NCI-H187 (cell line): ENCODE measurements at places on chromosomes 4 and X.

DNA sequence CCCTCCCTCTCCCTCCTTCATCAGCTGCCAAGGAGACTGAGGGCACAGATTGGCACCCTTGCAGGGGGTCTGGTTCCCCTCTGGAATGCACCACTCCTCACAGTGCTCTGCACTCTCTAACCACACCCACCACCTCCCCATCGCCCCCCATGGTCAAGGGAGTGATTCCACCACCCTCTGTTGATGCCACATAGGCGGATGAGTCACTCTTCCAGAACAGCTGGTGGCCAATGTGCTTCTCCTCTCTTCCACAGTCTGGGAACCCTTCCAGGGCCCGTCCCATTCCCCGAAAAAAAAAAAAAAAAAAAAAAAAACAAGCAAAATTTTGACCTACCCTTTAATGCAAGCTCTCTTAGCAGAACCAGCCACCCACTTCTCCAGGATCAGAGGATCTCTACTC is 341.3 kb upstream of the KLF3 start:
- no peak for DNase-seq

DNA sequence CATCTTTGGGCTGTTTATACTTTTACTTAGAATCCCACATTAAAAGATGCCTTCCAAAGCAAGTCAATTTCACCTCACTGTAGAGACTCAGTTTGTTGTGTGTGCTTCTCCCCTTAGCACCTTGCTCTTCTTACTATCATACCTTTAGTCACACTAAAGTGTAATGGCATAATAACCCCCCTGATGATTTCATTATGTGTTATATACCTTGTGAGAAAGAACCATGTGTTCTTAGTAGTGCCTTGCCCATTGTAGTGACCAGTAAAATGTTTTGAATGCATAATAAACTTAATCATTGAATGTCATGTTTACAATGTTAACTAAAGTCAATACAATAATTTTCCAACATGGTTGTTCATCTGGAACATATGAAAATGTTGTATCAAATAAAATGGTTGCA is 1621.9 kb downstream of the PCDH7 start:
- no peak for DNase-seq

DNA sequence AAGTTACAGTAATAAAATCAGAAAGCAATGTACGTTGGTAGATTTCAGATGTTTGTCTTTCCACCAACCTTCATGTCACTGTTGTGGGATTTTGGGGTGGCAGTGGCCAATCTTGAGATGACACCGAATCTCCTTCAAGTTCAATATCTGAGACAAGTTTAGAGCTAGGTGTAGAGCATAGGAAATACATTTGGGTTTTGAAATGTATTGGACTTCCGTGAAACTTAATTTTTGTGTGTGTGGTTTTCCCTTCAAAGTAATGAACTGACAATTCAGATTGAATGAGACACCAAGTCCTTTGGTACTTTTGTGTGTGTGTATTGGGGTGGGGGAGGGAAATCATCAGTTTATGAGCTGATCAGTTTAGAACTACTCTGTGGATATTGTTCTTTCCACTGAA is 1.8 kb downstream of the WDR44 start:
- no peak for DNase-seq

DNA sequence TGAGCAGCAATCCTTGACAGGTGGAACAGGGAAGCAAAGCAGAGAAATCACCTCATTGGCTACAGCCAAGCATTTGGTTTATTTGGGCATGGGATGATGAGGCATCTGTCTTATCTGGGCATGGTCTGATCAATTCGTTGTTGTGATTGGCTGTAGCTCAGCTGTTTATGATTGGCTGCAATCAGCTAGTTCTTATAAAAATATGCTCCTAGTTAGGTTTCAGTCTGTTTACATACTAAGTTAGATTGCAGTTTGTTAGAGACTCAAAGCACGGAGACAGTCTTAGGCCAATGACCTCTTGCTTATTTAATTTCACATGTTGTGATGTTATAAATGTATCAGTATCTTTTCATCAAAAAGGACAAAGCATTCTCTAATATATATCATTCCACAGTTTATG is 312.0 kb downstream of the PDGFC start:
- no peak for DNase-seq

- DNase-seq = no peak
Measured at GRCh38 chr4:10747186-10747585, 62.6 kb upstream of the CLNK start.

DNA sequence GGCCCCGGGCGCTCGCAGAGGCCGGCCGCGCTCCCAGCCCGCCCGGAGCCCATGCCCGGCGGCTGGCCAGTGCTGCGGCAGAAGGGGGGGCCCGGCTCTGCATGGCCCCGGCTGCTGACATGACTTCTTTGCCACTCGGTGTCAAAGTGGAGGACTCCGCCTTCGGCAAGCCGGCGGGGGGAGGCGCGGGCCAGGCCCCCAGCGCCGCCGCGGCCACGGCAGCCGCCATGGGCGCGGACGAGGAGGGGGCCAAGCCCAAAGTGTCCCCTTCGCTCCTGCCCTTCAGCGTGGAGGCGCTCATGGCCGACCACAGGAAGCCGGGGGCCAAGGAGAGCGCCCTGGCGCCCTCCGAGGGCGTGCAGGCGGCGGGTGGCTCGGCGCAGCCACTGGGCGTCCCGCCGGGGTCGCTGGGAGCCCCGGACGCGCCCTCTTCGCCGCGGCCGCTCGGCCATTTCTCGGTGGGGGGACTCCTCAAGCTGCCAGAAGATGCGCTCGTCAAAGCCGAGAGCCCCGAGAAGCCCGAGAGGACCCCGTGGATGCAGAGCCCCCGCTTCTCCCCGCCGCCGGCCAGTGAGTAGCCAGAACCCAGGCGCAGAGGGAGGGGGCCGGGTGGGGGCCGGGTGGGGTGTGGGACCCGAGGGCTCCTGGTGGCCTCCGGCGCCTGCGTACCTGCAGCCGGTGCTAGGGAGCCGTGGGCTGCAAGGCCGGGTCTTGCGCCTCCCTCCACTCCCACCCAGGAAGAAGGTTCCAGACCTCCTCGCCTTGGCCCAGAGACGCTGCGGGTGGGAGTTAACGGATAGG is 534 bp downstream of the MSX1 start:
- no peak for DNase-seq

DNA sequence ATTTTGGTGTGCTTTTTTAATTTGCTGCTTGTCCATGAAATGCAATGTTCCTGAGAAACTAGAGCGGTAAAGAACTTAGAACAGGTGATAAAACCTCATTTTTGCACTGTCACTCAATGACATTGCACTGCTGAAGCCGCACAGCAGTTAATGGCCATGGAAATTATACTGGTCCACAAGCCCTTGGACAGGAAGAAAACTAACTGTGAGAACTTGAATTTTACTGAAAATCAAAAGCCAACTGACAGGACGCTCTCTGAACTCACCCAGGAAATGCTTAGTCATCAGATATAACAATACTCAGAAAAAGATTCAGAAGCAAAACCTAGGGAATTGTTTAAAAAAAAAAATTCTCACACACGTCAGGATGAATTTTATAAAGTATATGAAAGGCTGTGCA is 246.4 kb upstream of the SLC7A11 start:
- DNase-seq = no peak

DNA sequence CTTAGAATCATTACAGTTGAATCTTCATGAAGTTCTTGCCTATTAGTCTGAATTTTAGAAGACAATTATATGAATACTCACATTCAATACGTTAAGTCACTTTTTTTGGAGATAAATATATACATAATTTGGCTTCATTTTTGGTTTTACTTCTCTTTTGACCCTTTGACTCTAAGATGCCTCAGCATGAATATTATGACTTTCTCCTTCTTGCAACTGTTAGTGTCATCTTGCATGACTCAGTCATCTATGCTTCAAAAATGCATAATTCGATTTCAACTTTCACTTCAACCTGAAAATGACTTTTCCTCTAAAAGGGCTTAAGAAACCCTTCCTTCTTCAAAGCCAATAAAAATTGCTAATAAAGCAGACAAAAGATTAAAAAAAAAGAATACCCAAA is 1427.5 kb downstream of the ADGRL3 start:
- DNase-seq = no peak

- no peak for DNase-seq
Measured at GRCh38 chrX:149877157-149877556, 3.8 kb upstream of the MAGEA8 start.

DNA sequence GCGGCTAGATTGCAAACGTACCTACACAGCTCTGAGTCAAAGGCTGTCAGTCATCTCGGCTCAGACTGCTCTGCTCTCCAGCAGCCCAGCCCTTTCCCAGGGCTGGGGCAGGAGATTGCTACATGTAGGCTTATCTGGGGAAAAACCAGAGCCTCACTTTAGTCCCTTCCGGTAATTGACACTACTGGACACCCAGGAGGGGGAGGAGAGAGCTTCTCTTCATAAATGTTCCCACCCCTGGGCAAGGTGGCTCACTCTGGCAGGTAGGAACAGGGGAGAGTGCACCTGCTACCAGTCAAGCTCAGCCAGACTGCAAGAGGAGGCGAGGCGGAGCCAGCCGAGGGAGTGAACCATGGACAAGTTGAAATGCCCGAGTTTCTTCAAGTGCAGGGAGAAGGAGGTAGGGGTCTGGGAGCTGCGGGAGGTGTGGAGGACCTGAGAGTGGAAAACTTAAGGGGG is at the start of gene SLC6A14:
Gene SLC6A14 (plus strand): TSS at position 249 of the 459 bp plus-strand sequence. CDS start 104 bp downstream, at position 353.
- DNase-seq = no peak

DNA sequence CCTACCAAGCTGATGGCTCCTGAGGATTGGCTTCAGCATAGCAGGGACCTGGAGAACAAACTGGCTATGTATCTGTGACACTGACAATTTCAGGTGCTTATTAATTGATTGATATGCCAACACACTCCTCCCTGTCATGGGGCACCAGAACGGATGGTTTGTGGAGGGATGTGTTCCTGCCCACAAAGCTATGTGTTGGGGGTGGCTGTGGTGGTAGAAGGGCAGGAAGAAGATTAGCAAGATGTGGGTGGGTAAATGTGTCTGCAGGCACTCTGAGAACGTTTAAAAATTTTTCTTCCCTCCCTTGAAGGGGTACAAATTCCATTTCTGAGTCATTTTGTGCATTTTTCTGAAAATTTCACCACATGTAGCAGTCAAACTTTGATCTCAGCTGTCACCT is 55.0 kb upstream of the SCML1 start:
- no peak for DNase-seq

- DNase-seq = no peak
Measured at GRCh38 chr4:154610582-154610981, 1.9 kb downstream of the FGG start.

DNA sequence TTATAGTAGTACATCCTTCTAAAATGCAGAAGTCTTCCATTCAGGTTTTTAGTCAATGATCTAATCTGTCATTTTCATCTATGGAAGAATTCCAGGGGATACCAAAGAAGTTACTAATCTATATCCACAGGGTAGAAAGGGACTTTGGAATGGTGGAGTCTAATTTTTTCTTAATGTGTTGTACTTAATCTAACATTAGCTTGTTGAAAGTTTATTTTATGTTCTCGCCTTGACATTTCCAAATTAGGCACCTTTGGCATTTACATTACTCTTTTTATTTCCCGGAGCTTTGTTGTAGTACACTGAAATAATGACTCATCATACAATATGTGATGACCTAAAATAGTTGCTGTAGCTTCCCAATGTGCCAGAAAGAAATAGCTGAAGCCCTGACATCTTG is 91.5 kb downstream of the HTR2C start:
- no peak for DNase-seq

- DNase-seq = no peak
Measured at GRCh38 chr4:165312506-165312905, 15.0 kb upstream of the MSMO1 start.

- no peak for DNase-seq
Measured at GRCh38 chrX:40152173-40152711, 54.5 kb upstream of the BCOR start.

GRCh38 chrX:84188320-84188834 is 378 bp upstream of the RPS6KA6 start:
- peak; percentile 47 for DNase-seq
